ENCODE measurements at places on chromosomes 7 and 10.

DNA sequence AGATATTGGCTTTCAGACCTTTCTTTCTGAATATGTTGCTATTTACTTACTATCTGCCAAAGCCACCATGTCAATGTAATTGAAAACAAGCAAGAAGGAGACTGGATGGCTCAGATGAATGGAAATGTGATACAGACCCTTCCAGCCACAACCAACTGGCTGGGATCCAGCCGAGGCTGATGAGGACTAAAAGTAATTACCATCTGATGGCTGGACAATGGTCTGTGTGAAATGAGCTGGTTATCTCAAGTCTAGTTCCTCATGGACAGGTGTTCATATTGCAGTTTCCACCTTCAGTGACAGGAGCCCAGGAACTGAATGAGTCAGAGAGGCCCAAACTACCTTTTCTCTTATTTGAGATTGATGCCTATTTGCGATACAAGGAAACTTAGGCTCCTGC is 267.5 kb downstream of the GATA3 start:
- DNase-seq = no peak

DNA sequence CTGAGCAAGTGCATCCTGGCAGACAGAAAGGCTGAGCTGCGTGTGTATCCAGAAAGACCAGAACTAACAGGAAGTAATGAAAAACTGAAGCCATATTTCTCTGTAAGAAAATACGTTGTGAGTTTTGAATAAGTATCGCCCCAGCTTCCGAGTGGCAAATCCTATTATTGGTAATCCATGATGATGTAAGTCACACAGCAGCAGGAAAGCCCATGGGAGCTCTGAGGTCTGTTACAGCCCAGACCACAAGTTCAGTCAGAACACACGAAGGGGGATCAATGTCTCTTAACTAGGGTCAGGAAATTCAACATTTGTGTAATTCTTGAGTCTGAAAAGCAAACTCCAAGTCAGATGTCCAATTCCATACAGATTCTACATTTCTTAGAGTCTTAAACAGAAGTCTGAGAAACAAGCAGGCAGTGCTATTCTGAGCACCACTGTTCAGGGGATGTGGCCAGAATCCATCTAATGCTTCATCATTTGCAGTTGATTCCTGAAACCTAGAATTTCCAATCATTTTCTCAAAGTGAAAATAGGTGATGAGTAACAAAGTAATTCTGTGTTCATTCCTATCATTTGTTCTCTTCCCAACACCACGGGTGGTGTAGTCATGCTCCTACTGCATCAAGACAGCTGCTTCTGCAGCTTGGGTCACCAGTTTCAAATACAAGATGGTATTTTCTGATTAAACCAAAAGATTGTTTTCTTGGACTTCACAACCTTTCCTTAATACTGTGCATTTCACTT is at the start of gene LRIT2:
TSS of gene LRIT2 (minus strand) at position 118 of the 747 bp plus-strand sequence. CDS start at position 94, 24 bp downstream.
- DNase-seq = no peak

- peak; percentile 20 for DNase-seq
These were observed 64.6 kb downstream of the GSAP start for GRCh38 chr7:77351539-77352004.

DNA sequence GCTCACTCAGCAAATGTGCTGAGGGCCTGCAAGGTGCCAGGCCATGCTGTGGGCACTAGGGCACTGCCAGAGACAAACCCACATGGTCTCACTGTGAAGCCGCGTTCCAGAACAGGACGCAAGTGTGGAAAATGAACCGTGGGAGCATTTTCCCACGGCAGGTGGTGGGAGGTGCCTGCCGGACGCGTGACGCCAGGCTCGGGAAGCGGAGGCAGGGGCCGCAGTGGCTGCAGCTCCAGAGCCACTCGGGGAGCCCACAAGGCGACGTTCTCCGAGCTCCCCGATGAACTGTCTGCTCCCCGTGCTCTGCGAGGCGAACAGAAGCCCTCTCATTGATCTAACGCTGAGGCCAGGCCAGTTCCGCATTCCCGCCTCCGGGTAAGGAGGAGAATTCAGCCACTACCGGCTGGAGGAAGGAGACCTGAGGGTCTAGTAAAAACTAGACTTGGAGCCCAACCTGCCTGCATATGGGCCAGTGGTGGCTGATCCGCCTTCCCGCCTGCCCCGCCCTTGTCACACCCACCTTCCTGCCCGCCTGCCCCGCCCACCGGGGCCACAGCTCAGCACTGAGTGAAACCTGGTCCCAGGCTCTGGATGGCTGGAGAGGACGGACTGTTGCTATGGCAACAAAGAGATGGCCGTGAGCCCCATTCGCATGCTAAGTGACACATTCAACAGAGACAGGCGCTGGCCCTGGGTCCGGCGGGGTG is 13.1 kb downstream of the ADGRA1 start:
- DNase-seq = no peak

DNA sequence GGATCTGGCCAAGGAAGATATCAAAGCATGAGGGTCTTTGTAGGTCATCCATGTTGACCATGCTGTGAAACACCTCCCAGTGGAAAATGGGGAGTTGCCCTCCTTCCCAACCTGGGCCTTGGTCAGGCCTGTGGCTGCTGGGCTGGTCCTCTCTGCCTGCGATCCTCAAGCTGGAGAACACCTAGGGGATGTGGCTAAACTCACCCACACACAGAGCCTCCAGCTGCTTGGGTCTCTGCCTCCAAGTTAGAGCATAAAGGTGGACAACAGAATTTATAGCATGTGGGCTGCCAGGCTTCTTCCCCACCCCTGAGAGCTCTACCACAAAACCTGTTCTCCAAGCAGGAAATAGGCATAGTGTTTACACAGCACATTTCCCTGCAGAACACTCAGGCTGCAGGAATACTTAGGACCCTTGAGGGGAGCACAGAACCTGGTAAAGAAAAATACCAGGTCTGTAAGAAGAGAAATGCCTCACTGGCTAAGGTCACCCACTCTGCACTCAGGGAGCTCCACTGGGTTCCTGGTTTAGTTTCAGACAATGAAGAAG is at the start of gene SFTPA2:
TSS of gene SFTPA2 (minus strand) at position 248 of the 550 bp plus-strand sequence. CDS start 924 bp downstream, outside the sequence.
- DNase-seq = no peak

DNA sequence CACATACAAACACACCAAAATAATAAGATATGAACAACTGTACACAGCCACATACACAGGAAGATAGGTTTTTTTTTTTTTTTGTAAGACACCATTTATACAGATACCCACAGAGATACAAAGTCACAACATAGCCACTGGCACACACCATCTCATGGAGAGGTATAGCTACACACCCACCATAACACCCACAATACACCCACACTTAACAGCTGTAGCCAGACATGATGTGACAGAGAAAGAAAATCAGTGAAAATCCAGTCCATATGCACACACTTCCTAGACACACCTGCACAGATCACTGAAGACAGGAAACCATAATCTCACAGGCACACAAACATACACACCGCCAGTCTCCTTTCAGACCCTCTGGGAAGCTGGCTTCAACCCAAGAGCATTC is 62.4 kb upstream of the PAX2 start:
- no peak for DNase-seq

- no peak for DNase-seq
These were observed 145.2 kb downstream of the DNAJB6 start for GRCh38 chr7:157482025-157482424.

- DNase-seq = no peak
These were observed 22.2 kb upstream of the CAMK2B start for GRCh38 chr7:44347546-44348114.

DNA sequence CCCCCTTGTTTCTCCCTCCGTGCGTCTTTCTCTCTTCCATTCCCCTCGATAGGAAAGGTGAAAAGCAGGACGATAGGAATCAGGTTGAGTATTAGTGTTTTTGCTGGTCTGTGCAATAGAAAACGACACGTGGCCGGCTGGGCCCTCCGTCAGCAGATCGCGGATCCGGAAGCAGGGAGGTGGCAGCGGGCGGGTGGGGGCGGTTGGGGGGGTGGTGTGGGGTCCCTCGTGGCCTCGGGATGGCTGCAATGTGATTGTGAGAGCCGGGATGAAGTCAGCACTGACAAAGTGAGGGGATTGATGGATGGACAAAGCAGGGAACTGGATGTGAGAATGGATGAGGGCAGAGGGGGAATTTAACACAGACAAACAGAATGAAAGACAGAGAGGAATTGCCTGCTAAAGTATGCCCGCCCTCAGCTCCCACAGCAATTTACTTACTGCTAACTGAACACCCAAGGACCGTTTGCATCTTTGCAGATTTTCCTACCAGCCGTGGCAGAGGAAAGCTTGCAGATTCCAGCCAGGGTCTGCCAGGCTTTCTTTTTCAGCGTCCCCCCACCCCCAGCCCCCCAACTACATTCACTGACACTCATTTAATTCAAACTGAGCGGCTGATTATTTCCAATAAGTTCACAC is 280.9 kb downstream of the LRMDA start:
- no peak for DNase-seq

- no peak for DNase-seq
These were observed 168.4 kb downstream of the RELN start for GRCh38 chr7:103821092-103821491.

DNA sequence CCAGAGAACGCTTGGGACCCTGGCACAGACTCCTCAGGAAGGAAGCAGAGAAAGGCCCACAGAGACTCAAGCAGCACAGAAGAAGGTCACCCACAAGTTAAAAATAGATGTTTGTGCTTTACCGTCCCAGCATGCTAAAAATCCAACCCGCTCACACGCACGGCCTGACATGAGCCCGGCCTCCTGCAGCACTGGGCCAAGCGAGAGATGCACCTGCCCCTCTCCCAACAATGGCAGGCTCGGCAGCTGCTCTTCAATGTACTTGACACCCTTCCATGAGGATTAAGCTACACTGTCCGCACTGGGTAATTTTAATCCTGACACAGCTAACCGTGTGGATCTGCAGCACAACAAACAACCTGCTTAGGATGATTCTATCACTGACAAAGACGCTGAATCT is 9.3 kb downstream of the DIP2C start:
- DNase-seq = no peak

DNA sequence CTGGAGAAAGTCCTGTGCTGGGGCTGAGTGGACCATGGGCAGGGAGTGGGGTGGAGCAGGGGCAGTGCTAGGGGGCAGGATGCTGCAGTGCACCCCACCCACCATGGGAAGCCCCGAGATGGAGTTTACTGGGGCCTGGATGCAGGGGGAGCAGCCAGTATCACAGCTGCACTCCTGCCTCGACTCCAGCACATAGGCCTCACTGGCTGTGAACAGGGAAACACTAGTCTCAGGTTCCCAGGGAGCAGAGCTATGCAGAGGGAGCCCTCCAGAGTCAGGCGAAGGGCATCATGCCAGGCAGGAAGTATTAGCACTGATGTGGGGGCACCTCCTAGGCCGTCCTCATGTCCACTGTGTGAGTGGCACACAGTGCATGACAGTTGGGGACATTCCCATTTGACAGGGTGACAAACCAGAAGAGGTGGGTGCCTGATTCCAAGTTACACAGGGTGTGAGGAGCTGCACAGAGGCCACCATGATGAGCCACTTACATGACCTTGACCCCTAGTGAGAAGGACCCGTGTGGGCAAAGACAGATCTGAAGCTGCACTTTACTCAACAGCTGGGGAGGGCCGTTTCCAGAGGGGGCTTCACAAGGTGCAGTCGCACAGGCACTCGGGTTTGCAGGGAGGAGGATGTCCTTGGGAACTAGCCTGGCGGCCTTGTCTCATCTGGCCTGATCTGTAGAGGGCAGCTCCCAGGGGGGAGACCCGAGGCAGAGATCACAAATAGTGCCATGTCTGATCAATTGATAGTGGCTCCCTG is 69.9 kb upstream of the LRRC4 start:
- DNase-seq = no peak

DNA sequence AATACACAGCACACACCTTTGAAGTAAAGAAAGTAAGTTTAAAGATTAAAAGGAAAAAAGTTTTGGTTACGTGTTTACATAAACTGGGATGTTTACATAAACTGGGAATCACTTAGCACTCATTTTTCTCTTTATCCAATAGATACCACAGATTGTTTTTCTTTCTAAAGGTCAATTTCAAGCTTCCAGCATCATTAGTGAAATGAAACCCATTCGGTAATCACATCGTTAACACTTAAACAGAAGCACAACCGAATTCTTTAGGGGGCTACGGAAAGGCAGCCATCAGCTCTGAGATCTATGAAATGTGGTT is 1.1 kb downstream of the ODAD2 start:
- DNase-seq = no peak

DNA sequence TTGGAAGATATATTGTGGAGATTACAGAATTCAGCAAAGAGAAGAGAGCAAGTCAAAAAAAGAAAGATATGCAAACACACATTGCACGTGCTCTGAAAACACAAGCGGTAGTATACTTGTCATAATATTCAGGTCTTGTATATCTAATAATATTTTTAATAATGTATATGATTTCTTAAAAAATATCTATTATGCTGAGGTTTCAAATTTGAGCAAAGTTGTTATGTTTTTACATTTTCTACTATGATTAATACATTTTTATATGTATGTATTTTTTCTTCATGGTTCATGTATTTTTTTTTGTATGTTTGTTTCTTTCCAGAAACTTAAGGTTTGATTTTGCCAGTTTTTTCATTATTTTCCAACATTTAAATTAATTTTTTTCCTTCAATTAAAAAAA is 752.4 kb upstream of the VSTM2A start:
- no peak for DNase-seq

GRCh38 chr10:101484175-101484745 is 103.8 kb downstream of the POLL start:
- no peak for DNase-seq

GRCh38 chr7:138483531-138483930 is 23.5 kb downstream of the TRIM24 start:
- no peak for DNase-seq

GRCh38 chr7:6476596-6477317 is 29.0 kb upstream of the DAGLB start:
- DNase-seq = no peak

DNA sequence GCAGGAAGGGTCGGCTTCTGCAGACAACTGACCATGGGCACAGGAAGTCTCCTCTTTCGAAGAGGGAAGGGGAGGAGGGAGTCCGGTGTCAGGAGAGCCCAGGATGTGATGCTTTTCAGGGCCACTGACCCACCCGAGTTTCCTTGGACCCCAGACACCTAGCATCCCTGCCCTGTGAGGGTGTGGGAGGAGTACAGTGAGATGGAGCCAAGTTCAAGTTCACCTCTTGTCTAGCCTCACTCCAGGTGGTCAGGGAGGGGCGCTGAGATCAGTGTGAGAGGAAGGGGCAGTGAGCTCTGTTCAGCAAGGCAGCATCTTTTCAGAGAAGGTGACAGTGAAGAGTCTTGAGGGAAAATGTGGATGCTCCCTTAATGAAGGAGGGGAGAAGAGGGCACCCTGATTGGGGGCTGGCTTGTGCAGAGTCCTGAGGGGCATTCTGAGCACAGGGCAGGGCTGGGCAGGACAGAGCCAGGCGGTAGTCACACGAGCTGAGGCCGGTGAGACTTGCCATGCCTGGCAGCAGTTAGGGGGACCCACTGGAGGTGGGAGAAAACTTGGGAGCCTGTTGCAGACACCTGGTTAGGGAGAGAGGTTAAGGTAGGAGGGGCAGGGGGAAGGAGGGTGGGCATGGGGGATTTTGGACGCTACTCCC is 49.7 kb downstream of the ADCY1 start:
- DNase-seq = no peak

Measured in T-helper 1 cell (primary cell).